Cortex of kidney (tissue), 1 donor: ENCODE measurements at places on chromosomes 12 and 14.

GRCh38 chr14:98840091-98840490, 431.9 kb downstream of the BCL11B start:
- no peak for DNase-seq

DNA sequence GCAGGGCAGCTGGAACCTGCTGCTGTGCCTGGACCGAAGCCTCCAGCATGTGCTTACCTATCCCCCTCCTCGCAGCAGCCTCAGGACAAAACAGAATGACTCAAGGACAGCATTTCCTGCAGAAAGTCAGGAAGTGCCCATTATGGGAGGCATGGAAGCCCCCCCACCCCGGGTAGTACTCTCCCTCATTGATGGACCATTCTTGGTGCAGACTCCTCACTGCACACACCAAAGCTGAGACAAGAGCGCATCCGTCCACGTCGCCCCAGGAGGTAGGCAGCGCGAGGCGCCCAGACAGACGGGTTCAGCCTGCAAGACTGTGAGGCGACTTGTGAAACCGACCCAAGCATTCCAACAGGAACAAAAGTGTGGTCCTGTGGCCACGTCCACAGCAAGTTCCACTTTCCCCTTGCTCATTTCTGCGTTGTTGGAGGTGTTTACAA, 243.9 kb upstream of the ATXN7L3B start:
- no peak for DNase-seq

- no peak for DNase-seq
These were observed 11.0 kb downstream of the KRT7 start for GRCh38 chr12:52243856-52244614.

DNA sequence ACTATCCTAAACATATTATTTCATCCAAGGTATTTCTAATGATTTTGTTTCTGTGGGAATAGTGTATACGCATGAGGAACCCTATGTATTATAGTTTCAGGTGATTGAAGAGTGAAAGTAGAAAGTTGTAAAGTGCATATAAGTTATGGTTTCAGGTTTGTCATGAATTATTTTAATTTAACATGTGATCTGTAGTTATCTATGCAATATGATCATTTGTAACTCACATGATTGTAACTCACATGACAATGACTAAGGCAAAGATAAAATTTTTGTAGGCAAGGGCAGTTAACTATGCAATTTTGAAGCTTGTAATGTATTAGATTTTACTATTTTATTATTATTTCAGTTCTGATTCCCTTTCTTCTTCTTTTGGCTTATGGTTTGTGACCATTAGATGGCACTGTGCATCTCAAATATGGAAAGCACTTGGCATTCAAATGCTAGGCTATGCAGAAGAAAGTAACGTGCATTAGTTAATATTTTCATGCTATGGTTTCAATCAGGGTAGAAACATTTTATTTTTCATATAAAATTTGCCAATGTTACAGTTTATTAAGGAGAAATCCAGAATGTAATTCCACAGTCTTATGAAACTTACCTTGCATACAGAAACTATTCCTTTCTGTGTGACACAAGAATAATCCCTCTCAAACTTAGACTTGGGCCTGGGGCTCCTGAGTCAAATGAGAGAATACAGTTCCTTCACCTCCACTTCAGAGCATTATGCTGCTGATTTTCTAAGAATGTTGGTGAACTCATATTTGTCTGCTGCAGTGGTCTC, 15.8 kb upstream of the TMEM30B start:
- DNase-seq: no peak

DNA sequence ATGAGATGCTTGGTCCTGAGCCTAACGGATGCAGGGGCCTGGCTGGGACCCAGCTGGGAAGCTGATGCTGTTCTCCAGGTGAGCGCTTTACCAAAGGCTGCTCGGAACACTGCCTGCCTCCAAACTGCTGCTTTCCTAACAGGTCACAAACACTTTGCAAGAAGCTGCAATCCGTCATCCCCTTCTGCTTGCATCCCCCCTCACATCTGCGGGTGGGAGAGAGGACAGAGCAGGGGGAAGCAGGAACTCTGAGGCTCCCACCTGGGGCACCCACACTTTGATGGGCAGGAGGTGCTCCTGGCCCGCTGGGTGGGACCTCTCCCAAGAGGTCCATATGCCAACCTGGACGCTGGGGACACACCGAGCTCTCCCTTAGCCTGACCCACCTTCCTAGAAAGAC, 24.9 kb upstream of the PPP2R5C start:
- no peak for DNase-seq

DNA sequence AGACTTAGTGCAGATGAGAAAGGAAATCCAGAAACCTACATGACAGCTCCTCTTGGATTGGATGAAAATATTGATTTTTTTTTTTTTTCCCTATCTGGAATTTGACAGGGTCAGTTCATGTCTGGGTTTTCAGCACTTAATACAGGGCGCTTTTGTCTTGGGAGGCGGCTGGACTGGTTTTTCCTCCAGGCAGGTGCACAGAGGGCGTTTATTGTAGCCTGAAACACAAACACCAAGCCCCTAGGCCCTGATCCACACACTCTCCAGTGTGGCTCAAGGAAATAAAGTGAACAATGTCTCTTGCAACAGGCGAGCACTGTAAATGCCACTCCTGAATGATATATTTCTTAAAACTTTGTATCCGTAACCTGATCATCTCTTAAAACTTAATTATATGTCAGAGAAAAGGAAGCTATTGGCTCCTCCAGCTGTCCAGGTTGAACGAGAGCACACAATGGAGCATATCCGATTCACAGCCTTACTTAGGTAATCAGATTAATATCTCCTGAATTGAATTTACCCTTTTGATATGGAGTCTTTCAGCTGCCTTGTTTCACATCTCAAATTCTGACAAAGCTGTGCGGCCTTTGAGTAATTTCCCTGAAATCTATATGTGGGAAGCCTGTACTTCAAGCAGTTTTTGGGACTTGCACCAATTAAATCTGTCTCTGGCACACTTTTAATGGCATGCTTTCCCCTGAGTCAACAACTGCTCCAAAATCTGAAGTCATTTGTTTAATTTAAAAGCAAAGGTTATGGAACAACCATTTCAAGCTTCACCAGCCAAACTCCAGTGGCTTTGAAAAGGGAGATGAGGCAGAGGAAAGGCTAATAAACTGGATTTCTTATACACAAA, 485.7 kb downstream of the ZFP36L1 start:
- DNase-seq: no peak
